Activated T-helper 9 cell treated with anti-CD3 and anti-CD28 coated beads, Interleukin-2, amount 50 U/mL, for 16 hours (primary cell): ENCODE measurements at places on chromosomes 1 and 21.

- DNase-seq: no peak
Observed at GRCh38 chr1:228478912-228479711, 8.1 kb upstream of the RNF187 start.

DNA sequence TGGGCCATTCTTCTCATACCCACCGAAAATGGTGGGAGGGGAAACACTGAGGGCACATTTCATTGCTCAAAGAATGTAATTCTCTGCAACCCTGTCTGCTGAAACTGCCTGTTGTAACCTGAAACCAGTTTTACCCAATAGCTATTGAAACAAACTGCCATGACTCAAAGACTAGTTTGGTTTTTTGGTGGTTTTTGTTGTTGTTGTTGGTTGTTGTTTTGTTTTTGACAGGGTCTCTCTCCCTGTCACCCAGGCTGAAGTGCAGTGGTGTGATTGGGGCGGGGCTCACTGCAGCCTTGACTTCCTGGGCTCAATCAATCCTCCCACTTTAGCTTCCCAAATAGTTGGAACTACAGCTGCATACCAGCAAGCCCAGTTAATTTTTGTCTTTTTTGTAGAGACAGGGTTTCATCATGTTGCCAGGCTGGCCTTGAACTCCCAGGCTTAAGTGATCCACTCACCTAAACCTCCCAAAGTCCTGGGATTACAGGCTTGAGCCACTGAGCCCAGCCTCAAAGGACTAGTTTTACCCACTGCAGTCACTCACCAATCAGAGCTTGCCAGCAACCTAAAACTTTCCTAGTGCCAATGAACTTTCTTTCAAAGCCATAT, 2.1 kb upstream of the IPP start:
- no peak for DNase-seq

DNA sequence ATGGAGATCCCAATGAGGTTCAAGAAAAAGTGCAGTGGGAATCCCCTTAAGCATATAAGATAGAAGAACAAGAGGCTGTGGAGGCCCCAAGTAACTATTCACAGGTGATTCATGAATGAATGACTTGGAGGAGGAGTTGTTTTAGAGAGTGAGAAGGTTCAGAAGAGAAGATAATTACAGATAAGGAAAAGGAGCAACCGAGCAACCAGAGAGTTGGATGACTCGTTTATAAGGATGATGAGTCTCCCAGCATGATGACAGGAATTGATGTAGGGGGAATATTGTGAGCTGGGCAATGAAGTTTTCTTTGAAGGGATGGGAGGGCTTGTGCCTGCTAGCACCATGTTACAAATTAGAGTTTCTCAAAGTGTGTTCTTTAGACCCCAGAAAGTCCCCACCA, 9.8 kb downstream of the C8A start:
- DNase-seq: no peak

DNA sequence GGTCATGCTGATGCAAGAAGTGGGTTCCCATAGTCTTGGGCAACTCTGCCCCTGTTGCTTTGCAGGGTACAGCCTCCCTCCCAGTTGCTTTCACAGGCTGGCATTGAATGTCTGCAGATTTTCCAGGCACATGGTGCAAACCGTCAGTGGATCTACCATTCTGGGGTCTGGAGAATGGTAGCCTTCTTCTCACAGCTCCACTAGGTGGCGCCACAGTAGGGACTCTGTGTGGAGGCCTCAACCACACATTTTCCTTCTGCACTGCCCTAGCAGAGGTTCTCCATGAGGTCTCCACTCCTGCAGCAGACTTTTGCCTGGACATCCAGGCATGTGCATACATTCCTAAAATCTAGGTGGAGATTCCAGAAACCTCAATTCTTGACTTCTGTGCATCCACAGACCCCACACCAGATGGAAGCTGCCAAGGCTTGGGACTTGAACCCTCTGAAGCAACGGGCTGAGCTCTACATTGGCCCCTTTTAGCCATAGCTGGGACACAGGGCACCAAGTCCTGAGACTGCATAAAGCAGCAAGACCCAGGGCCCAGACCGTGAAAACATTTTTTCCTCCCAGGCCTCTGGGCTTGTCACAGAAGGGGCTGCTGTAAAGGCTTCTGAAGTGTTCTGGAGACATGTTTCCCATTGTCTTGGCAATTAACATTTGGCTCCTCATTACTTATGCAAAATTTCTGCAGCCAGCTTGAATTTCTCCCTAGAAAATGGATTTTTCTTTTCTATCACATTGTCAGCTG, 466.2 kb upstream of the PBX1 start:
- no peak for DNase-seq

DNA sequence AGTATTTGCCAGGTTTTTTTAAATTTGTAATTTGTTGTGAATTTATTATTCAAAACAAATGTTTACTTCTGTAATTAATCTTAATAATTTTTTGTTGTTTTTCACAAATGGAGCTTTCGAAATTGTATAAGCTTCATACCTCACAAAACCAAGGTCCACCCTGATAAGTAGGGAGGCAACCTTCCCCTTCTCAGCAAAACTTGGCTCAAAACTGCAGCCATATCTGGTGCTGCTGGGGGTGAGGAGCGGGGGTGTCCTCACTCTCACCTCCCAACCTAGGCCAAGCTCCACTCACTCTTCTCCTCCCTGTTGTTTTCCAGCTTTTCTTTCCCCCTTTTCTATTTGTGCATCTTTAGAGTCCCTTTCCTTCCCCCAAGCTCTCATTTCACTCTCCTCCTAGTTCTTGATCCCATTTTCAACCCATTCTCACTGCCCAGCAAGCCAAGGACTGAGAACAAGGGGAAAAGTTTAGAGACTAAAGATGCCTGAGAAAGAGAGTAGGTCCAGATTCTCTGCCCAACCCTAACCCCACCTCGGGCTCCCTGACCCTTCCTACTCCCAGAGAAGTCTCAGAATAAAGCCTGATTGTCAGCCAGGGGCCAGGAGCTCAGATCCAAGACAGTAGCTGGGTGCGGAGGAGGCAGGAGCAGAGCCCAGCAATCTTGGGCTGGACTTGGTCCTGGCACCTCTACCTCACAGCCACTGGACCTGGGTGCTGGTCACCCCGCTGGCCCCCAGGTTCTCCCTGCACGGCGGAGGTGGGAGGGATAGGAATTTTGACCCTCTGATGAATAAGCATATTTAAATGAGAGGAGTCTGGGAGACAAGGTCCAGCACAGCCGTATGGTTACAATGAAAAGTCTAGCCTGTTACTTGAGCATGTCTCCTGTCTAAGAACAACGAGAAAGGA, 8.3 kb upstream of the CFAP45 start:
- DNase-seq: no peak

GRCh38 chr1:151534662-151535278, 5.3 kb upstream of the TUFT1 start:
- DNase-seq: peak; percentile 62

DNA sequence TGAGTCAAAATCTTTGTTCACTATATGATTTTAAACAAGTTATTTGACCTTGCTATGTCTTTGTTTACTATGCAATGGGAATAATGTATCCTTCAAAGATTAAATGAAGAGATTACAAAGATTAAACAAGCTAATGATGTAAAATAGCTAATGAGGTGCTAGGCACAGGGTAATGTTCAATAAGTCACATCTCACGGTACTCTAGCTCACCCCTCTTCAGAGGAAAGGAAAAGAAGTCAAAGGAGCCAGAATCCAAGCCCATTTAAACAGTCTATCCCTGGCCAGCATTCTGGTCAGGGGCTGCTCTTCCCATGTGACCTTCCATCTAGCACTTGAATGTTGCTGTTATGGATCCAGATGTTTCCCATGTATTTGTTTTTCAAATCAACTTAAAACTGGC, 412.4 kb upstream of the CAMK1G start:
- no peak for DNase-seq

- DNase-seq: no peak
Observed at GRCh38 chr1:17919525-17920439, 164.6 kb downstream of the ACTL8 start.

DNA sequence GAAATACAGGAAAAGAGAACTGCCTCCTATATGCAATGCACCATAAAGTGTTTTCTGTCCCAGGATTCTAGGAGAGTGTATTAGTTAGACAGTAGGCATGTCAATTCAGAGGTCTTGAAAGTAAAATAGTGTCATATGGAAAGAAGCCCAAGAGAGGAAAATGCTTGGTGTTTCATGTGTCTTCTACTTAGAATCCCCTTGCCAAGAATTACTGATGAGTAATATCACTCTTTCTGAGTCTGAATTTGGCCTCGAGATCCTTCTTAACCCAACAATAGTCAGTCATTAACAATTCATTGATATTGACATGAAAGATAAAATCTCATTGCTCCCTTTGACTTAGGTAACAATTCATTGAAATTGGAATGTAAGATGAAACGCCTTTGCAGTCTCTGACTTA, 972.2 kb downstream of the TTLL7 start:
- no peak for DNase-seq

DNA sequence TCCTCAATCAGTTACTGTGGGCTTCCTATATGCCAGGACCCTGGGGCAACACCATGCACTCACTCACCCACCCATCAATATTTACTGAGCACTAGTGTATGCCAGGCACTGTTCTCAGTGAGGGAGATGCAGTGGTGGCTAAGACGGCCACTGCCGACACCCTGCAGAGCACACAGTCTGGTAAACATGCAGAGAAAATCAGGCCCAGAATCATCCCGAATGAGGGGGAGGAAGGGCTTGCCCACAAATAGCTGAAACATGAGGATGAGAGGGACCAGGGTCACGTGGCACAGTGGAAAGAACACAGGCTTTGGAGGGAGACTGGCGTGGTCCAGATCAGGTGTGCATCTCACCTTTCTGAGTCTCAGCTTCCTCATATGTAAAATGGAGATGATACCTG, 89.2 kb upstream of the IGSF21 start:
- DNase-seq: no peak

DNA sequence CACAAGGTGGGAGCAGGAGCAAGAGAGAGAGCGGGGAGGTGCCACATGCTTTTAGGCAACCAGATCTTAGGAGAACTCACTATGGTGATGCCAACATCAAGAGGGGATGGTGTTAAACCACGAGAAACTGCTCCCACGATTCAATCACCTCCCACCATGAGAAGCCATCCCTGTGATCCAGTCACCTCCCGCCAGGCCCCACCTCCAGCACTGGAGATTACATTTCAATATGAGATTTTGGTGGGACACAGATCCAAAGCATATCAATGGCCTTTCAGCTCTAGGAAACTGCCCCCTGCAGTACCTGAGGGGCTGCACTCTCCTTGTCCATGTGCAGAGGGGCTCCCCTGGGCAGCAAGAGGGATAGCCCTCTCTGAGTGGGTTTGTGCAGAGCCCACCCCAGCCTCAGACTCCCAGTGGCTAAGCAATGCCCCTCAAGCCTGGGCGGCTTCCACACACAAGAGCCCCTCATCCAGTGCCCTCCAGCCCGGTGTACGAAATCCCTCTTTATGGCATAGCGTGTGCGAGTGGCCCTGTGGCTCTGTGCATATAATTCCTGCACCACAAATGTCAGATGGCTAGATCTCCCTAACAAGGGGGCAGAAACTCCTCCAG, 15.5 kb upstream of the PRDM16 start:
- DNase-seq: no peak
